Stomach (tissue), 19 donors: ENCODE measurements at places on chromosomes 2 and 18. TPM values are rescaled to one million over a fixed set of nuclear protein-coding genes. Genes with fewer than 3 reads are reported as not detected.

AKAIN1 gene
- not detected for total RNA-seq

GORASP2 gene
- 9.9 TPM for total RNA-seq

- H3K27ac ChIP-seq = no peak overlapping the region
- DNase-seq = no peak
- H3K27me3 ChIP-seq = no peaks in the 10 kb centered on the region
- no peak overlapping the region for H3K4me3 ChIP-seq
- no peaks in the 10 kb centered on the region for H3K36me3 ChIP-seq
- H3K4me1 ChIP-seq = no peaks in the 10 kb centered on the region
Measured at GRCh38 chr2:228846161-228846560, 424.9 kb downstream of the PID1 start.

GRCh38 chr2:156672556-156673332 is 236.6 kb downstream of the GPD2 start:
- DNase-seq = no peak
- no peaks in the 10 kb centered on the region for H3K36me3 ChIP-seq
- no peaks in the 10 kb centered on the region for H3K27me3 ChIP-seq

DNA sequence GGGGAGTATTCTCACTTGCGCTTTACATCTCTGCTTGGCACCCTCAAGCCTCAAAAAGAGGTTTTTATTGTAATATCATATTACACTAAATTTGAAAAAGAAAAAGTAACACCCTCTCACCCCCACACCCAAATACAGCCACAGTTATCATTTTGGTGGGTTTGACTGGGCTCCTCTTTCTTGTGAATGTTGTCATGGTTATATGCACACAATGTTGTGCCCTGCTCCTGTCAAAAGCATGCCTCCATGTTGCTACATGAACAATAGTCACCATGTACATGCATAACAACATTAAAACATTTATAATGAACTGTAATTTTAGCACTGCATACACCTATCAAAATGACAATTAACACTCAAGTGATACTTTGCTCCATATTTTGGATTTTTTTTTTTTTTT is 100.2 kb downstream of the BCL2L11 start:
- H3K4me1 ChIP-seq = no peaks in the 10 kb centered on the region
- no peaks in the 10 kb centered on the region for H3K27me3 ChIP-seq
- no peak for DNase-seq
- no peaks in the 10 kb centered on the region for H3K36me3 ChIP-seq
- no peak overlapping the region for H3K27ac ChIP-seq

GRCh38 chr18:63387861-63388260 is 20.9 kb upstream of the KDSR start:
- DNase-seq = no peak
- no peak overlapping the region for H3K27ac ChIP-seq
- H3K4me3 ChIP-seq = no peak overlapping the region

DNA sequence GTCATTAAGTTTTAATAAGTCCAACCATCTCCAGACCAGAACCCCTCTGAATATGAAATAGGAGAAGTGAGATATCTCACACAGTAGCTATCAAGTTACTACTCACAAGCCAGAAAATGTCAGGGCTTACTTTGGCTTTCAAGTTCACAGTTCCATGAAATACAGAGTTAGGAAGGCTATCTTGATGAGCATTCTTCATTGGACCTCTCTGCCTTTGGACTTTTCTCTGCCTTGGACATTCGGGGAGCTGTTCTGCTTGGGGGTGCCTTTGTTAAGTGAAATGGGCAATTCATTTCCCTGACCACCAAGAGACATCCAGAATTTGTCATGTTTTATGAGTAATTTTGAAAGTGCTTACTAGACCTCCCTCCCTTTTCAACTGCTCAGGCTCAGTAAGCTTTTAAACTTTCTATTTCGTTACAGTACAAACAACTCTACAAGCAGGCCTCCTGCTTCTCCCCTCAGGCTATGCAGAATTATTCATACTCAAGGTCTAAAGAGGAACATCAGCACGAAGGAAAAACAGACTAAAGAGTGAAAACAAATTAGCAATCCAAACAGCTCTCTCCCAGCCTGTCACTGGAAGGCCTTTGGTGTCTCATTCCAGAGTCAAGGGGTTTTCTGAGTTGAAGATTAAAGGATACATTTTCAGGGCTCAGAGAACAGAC is 95.3 kb downstream of the MREG start:
- no peaks in the 10 kb centered on the region for H3K27me3 ChIP-seq
- peaks cover 14% of the 10 kb centered on the region for H3K4me1 ChIP-seq
- no peaks in the 10 kb centered on the region for H3K36me3 ChIP-seq
- DNase-seq = no peak

DNA sequence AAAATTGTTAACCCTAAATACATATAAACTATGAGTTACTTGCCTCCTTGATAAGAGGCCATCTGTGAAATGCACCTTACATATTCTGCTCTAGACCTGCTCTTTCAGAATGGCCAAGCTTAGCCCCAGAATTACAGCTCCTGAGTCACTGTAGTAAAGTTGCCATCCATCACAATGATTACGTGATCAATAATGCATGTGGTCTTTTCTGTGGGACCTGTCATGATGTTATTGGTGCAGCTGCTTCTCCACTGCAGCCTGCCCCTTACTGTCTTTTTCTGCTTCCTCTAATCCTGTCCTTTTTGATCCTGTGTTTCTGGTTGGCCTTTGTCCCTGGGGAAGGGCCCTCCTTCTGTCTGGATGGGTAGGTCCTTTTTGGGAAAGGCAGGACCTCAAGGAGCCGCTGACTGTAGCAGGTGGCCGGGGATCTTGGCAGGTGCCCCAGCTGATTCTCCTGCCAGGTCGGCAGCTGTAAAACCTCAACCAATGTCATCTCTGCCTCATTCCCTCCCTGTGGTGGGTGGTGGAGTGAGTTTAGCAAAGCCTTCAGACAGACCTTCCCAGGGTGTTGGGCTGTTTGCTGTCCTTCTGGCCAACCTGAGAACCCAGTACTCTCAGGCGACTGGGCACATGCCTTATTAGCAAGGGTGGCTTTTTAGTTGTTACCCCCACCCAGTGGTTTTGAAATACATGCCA is 126.2 kb upstream of the EML6 start:
- peaks cover 25% of the 10 kb centered on the region for H3K36me3 ChIP-seq
- peaks cover 91% of the 10 kb centered on the region for H3K4me1 ChIP-seq
- H3K4me3 ChIP-seq = no peak overlapping the region
- H3K27me3 ChIP-seq = no peaks in the 10 kb centered on the region
- peak; percentile 67 for DNase-seq

- H3K4me1 ChIP-seq = no peaks in the 10 kb centered on the region
- H3K4me3 ChIP-seq = no peak overlapping the region
- H3K36me3 ChIP-seq = peaks cover 63% of the 10 kb centered on the region
- H3K27me3 ChIP-seq = no peaks in the 10 kb centered on the region
- no peak for DNase-seq
Measured at GRCh38 chr2:215411941-215412743, 23.7 kb downstream of the FN1 start.

DNA sequence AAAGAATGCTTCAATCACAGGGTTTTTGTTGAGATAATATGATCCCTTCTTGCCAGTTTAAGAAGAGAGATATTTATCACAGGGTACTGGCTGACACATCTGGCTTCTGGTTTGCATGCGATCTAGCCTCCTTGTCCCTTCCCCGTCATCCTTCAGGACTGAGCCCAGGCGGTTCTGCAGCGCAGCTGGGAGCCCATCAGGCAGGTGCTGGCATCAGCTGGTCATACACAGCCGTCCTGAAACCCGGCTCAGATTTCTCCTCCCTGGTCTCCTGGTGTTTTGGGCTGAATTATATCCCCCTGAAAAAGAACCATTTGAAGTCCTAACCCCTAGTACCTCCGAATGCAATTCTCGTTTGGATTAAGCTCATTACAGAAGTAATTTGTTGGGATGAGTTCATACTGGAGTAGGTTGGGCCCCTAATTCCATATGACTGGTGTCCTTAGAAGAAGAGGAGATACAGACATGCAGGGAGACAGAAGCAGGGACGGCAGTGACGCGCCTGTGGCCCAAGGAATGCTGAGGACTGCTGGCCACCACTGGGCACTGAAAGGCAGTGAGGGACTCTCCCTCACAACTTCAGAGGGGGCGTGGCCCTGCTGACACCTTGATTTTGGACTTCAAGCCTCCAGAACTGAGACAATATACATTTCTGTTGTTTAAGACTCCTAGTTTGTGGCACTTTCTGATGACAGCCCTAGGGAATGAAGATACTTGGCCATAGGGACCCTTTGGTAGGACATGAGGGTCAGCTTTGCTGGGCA is 83.9 kb upstream of the ODC1 start:
- H3K36me3 ChIP-seq = no peaks in the 10 kb centered on the region
- no peaks in the 10 kb centered on the region for H3K27me3 ChIP-seq
- H3K27ac ChIP-seq = no peak overlapping the region
- no peaks in the 10 kb centered on the region for H3K4me1 ChIP-seq

DNA sequence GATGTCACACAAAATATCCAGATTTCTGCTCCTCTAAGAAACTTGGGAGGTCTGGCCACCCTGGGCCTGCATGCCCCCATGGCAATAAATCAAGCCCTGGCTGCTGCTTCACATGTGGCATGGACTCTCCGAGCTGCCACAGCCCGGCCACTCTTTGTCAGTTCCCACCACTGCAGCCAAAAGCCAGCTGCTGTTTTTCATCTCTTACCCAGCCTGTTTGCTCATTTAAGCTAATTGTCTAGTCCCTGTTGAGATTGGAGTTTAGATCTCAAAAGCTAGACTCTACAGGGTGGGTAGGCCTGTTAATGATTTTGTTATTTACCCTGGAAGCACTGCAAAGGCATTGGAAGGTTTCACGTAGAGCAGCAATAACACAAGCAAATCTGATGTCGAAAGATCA is 20.9 kb upstream of the ANXA4 start:
- H3K4me1 ChIP-seq = no peaks in the 10 kb centered on the region
- no peaks in the 10 kb centered on the region for H3K27me3 ChIP-seq
- H3K36me3 ChIP-seq = no peaks in the 10 kb centered on the region
- no peak overlapping the region for H3K4me3 ChIP-seq
- no peak overlapping the region for H3K27ac ChIP-seq
- DNase-seq = no peak

- no peaks in the 10 kb centered on the region for H3K36me3 ChIP-seq
- no peak overlapping the region for H3K27ac ChIP-seq
Measured at GRCh38 chr2:7845332-7845731, 836.5 kb upstream of the ID2 start.

- no peak overlapping the region for H3K4me3 ChIP-seq
- peaks cover 20% of the 10 kb centered on the region for H3K4me1 ChIP-seq
- H3K27ac ChIP-seq = peak overlapping the region; percentile 49
- DNase-seq = peak; percentile 77
Measured at GRCh38 chr2:72984172-72984671, 66.9 kb downstream of the EMX1 start.

DNA sequence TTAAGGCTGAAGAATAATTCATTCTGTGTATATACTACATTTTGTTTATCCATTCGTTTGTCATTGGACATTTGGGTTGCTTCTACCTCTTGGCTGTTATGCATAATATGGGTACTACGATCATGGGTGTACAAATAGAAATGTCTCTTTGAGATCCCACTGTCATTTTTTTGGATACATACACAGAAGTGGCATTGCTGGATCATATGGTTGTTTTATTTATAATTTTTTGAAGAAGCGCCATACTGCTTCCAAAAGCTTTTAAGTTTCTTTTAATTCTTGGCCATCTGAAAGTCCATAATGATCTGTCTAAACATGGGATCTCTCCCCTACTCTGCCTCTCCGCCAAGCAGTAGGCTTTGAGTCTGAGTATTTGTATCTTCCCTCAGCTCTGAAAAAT is 18.6 kb downstream of the PPM1B start:
- no peak overlapping the region for H3K4me3 ChIP-seq
- H3K36me3 ChIP-seq = no peaks in the 10 kb centered on the region
- no peaks in the 10 kb centered on the region for H3K27me3 ChIP-seq
- no peak overlapping the region for H3K27ac ChIP-seq
- peaks cover 85% of the 10 kb centered on the region for H3K4me1 ChIP-seq
